Fibroblast of skin of back (primary cell): ENCODE measurements at places on chromosomes 13 and 19.

- no peak for DNase-seq
Measured at GRCh38 chr13:92463134-92463533, 763.5 kb upstream of the GPC6 start.

GRCh38 chr13:88005188-88005587 is 334.0 kb downstream of the SLITRK5 start:
- no peak for DNase-seq

DNA sequence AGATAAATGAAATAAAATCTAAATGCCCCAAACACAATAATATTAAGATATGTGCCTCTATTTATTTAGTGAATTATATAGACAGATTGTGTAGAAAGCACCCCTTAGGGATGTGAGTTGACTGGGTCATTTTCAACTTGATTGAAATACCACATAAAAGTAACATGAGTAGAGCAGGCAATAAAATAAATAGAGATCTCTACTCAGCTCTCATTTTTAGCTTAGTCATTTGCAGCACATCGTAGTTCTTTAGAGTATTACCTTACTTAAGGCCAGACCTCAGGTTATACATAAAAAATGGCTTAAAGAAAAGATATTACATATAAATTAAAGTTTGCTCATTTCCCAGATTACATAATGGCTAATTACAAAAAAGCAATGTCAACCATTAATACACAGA is 1525.6 kb upstream of the PRR20A start:
- no peak for DNase-seq

DNA sequence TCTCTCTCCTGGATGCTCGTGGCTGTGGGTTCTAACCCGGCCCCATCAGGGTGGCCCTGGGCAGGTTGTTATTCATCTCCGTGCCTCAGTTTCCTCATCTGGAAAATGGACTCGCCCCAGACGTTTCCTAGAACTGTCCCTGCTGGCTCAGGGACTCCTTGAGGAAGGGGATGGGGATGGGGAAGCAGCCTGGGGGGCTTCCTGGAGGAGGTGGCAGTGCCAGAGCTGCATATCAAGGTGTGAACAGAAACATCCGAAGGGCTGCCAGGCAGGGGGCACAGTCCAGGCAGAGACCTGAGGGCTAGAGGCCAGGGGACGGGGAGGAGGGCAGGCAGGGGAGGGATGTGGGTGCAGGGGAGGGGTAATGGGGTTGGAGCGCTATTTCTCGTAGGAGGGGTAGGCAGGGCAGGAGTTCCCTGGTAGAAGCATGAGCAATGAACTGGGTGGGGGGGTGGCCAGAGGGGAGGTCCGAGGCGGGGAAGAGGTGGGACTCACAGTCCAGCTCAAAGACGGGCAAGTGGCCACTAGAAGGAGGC is 3.6 kb upstream of the ELANE start:
- DNase-seq = no peak

- no peak for DNase-seq
Measured at GRCh38 chr13:31675440-31675953, 63.8 kb upstream of the RXFP2 start.

DNA sequence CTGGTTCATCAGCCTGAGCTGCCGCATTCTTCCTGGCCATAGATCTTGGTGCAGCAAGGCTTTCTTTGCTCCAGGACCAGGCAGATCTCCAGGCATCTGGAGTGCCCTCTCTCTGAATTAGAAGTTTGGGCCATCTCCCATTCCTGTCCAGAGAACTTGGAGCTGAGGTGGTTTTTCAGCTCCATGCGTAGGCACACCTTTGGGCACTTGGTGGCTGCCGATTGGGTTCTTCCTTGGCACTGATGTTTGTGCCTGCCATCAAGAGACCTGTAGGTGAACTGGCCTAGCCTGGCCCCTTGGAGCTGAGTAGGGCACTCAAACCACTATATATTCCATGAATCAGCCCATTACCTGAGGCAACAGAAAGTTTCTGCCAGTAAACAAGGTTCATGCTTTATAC is 206.0 kb upstream of the PCDH17 start:
- DNase-seq = no peak

DNA sequence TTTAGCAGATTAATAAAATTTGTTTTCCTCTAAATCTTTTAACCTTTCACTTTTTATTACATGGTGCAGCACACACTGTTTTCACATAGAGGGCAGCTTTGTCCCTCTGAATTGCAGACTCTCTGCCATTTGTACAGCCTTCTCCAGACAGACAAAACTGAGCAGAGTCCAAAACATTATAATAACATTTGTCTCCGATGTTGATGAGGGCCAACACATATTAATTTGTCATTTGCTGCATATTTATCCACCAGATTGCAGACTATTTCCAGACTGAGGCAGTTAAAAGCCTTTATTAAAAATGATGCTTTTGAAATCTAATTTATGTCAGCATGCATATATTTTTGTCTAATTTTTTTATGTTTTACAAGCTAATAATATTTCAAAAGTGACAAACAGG is 1251.9 kb upstream of the SLC10A2 start:
- peak; percentile 49 for DNase-seq

GRCh38 chr19:58361900-58362271 is 665 bp downstream of the ZNF497 start:
- peak; percentile 56 for DNase-seq

DNA sequence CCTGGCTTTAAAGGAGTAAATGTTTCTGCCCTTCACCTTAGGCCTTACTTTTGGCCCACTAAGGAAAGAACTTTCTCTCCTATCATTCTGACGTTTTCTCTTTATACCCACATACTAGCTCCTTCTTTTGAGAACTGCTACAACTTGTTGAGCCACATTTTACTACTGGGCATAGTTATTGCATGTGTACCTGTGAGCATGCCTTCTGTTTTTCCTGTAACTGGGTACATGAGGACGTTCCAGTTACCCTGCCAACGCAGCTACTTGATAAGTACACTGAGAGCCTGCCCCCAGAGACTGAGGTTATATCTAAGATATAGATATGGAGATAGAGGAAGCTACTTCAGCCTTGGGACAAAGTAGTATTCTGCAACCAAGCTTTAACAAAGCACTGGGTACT is 3.5 kb downstream of the CCDC169 start:
- no peak for DNase-seq

DNA sequence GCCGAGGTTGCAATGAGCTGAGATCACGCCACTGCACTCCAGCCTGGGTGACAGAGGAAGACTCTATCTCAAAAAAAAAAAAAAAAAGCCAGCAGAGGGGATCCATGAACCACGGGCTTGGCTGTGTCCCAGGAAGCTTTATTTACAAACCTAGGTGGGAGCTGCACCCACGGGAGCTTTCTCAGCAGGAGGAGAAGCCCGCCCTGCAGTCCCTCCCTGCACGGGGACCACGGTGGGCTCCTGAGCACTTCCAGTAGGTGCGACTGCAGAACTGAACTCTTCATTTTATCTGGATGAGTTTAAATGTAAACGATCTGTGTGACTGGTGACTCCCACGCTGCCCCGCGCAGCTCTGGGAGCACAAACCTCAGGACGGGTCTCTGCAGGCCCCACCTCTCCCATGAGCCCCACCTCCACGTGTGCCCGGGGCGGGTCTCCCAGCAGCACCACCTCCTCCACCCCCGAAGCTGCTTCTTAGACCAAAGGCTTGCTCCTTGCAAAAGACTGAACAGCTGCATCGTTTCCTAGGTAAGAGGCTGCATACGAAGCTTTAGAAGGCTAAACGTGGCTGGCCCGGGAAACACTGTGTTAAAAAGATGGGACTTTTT is 66.4 kb downstream of the SPACA7 start:
- no peak for DNase-seq

DNA sequence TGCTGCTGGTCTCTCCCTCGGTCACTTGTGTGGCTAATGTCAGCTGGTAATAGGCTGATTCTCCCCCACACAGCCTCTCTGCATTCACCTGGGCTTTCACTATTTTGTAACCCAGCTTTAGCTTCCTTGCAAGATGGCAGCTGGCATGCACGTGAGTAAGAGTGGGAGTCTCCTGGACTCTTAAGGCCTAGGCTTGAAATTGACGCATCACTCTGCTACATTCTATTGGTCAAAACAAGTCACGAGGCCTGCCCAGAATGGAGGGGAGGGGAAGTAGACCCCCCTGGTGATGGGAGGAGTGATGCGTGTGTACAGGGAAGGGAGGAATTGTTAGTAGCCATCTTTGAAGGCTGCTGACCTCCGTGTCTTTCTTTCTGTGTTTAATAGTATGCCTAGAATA is 24.9 kb upstream of the PNMA8B start:
- no peak for DNase-seq

- DNase-seq = no peak
Measured at GRCh38 chr13:95749545-95749944, 72.6 kb downstream of the DNAJC3 start.

- DNase-seq = no peak
Measured at GRCh38 chr19:30549151-30549550, 177.0 kb downstream of the ZNF536 start.

GRCh38 chr19:2487842-2488241 is 11.9 kb downstream of the GADD45B start:
- DNase-seq = peak; percentile 48

GRCh38 chr13:50677258-50677657 is 166.2 kb downstream of the DLEU7 start:
- DNase-seq = no peak

DNA sequence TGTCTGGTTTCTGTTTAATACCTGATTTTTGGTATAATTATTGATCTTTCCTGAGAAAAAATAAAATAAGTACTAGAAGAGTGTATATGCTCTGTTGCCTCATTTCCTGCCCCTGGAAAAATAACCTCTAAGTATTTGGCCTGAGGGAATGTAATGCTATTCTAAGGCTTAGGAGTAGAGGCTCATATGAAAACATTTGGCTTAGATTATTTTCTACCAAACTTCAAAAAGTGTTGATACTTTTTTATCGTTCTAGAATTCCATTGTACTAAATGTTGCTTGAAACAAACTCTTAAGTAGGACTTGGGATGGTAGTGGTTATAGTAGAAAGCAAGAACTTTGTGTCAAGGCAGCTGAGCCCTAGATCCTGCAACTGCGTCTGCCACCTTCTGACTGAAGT is 57.8 kb downstream of the COG3 start:
- DNase-seq = peak; percentile 52
